ENCODE measurements at places on chromosomes 7 and 10.

DNA sequence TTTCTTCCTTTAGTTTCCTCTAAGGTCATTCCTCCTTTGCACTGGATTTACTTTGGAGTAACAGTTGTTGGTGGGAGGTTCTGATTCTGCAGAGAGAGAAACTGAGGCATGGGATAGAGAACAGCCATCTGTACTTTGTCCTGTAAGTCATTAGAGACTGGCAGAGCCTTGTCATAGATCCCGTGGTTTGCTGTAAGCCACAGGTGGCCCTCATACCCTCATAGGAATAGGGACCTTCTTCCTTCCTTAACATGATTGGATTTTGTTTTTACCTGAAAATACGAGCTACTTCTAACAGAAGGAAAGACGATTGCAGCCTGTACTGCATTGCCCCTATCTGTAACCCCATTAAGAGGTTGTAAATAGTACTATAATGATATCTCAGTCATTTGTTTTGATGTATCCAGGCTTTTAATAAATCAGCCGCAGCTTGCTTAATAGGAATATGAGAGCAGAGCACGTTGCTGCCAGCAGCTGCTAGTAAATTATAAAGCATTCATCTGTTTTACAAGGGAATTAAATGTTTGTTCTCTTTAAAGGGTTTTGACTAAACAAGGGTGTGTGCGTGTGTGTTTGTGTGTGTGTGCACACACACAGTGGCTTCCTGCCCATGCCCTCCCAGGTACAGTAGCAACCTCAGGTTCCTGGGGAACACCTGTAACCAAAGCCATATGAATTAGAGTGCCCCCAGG is 249.8 kb downstream of the AUTS2 start:
- DNase-seq: peak; percentile 47

- DNase-seq: no peak
These were observed 88.8 kb downstream of the TFEC start for GRCh38 chr7:115941703-115942268.

DNA sequence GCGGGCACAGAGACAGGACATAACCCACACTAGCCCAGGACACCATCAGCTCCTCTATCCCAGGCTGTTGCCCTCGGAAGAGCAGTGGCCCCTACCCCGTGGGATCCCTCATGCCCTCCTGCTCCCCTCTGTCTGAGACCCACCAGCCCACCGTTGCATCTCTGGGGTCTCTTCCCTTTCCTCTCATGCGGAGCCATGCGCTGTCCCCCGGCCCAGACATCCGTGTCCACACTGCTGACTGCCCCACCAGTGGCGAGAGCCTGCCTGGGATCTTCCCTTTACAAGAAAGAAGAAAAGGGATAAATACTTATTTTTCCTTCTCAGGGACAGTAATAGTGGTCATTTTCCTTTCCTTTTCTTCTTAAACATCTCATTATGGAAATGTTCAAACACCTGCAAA is 115.4 kb downstream of the WDR37 start:
- DNase-seq: no peak

- no peak for DNase-seq
These were observed 23.9 kb upstream of the LEP start for GRCh38 chr7:128217030-128217805.

DNA sequence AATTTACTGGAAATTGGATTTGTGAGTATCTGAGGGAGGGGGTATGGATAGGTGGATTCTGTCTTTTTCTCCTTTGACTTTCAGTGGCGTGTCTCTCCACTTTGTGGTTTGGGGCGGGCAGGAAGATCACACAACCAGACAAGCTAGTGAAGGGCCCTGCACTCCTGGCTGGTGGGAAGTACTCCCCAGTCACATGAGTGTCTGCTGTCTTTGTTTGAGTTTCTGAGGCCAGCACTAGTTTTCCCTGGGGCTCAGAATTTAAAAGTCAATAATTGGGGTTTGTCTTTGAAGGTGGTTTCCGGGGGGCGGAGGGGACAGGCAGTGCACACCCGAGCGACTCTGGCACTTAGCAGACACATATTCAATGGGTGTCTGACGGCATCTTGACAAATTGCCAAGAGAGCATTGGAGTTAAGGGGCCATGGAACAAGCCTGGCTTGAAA is 120.1 kb downstream of the WDFY4 start:
- DNase-seq: no peak

GRCh38 chr7:52656098-52656497 is 379.3 kb upstream of the POM121L12 start:
- no peak for DNase-seq

DNA sequence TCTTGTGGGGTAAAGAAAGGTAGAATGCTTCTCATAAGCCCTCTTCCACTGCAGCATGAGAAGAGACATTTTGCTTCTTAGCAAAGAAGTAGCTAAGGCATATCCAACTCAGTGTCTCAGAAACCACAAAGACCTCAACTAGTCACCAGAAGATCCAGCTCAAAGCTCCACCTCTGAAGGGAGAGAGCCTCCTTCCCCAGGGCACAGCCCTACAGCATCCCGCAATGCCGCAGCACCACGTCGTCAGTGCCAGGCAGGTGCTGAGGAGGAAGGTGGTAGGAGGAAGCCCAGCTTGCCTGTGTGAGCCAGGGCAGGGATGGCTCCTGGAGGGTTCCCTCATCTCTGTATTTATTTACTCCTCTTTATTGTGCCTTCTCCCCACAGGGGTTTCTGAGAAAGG is 385.6 kb upstream of the NPVF start:
- no peak for DNase-seq

DNA sequence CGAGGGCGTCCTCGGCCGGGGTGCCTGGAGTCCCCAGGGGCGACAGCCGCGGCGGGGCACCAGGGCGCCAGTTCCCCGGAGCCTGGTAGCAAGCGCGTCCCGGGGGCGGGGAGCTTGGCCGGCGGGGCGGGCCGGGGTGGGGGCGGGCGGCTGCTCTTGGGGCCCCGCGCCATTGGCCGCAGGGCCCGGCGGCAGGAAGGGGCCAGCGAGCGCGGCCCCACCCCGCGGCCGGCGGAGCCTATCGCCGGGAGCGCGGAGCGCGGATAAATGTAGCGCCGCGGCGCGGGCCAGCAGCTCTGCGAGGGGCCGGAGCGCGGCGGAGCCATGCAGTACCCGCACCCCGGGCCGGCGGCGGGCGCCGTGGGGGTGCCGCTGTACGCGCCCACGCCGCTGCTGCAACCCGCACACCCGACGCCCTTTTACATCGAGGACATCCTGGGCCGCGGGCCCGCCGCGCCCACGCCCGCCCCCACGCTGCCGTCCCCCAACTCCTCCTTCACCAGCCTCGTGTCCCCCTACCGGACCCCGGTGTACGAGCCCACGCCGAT is at the start of gene HHEX:
TSS of gene HHEX (plus strand) at position 293 of the 548 bp plus-strand sequence. CDS start at position 325, 32 bp downstream.
- no peak for DNase-seq

GRCh38 chr10:53843736-53844362 is 957.2 kb downstream of the PCDH15 start:
- DNase-seq: no peak

GRCh38 chr7:151249732-151250072 is 1.2 kb upstream of the SMARCD3 start:
- no peak for DNase-seq
